ENCODE measurements at places on chromosomes 7 and 10.

DNA sequence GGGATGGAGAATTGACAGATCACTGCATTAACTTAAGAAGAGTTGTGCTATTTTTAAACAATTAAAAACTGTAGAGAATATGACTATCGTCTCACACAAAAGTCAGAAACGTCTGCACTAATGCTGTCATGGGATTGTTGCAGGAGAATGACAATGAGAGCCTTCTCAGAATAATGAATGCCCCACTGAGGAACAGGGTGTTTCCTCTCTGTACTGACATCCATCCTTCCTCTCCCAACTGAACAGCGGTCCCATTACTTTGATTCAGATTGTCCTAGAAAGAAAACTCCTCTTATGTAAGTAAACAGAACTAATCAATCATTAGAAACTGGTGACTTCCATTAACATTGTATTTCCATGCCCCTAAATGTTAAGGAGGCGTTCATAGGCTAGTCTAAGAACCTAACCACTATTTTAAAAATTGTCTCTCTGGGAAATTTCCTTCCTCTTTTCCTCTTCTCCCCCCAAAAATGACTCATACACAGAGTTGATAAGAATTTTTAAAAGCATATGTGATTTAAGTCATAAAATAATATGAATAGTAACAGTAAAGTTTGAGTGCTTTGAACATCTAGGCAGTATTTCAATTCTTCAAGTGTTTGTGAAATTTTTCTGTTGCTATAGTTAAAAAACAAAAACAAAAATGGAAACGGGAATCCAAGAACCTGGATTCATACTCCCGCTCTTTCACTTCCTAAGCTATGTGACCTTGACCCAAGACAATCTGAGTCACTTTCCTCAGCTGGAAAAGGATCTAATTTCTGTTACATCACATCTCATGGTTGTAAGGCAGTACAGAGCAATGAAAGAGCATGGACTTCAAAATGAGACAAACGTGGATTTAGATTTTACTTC, 12.7 kb upstream of the MACC1 start:
- peak; percentile 94 for DNase-seq

GRCh38 chr7:23759671-23760391, 49.8 kb downstream of the STK31 start:
- no peak for DNase-seq

DNA sequence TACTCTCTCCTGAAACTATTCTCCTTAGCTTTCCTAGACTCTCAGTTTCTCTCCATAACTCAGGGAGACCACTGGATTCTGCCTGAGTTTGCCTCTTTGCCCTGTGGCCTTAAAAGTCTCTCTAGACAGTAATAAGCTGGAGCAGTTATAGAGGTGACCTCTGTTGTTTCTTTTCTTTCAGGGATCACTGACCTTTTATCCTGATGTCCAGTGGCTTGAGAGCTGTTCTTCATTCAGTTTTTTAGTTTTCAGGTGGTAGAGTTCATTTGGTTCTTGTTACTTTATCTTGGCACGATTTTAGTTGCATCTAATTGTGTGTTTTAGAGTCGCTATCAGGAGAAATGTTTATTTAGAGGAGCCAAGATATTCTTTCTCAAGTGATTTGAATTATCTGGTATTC, 37.7 kb downstream of the TAX1BP1 start:
- DNase-seq: no peak

DNA sequence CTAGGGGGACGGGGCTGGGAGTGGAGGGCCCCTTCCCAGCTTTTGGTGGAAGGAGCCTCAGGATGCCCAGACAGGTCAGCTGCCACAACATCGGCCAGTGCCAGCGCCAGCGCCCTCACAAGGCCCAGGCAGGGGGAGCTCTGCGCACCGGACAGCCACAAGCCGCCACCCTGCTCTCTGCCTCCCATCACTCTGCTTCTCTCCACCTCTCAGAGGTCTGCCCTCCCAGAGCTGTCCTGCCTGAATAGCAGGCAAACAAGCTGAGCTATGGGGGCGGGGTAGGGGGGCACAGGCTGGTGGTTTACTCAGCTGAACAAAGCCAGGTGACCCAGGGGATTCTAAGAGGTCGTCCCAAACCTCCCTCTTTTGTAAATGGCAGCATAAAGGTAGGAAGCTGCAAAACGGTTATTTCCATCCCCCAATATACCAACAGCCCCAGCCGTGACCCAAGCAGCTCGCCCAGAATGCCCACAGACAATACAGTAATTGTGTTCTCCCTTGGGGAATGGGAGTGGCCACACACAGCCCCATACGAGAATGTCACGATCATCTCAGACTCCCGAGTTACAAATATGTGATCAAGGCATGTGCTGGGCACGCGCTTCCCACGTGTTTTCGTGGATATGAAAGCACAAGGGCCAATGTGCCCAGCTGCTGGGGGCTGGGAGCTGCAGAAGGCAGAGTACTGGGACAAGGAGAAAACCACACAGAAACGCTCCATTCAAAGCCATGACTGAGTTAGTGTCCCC, 19.7 kb downstream of the FAM53B start:
- DNase-seq: no peak

DNA sequence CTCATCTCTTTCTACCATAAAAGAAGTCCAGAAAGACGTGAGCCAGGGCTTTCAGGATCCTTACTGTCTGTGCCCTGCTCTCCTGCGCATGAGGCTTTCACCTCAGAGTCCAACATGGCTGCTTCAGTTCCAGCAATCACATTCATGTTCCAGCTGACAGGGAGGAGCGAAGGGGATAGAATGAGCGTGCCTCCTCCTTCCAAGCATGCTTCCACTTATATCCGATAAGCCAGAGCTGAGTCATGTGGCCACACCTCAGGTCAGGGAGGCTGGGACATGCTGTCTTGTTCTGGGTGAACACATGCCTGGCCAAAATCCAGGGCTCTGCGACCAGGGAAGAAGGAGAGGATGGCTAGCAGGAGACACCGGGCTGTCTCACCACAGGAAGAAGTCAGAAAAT, 248.2 kb downstream of the SKAP2 start:
- no peak for DNase-seq

DNA sequence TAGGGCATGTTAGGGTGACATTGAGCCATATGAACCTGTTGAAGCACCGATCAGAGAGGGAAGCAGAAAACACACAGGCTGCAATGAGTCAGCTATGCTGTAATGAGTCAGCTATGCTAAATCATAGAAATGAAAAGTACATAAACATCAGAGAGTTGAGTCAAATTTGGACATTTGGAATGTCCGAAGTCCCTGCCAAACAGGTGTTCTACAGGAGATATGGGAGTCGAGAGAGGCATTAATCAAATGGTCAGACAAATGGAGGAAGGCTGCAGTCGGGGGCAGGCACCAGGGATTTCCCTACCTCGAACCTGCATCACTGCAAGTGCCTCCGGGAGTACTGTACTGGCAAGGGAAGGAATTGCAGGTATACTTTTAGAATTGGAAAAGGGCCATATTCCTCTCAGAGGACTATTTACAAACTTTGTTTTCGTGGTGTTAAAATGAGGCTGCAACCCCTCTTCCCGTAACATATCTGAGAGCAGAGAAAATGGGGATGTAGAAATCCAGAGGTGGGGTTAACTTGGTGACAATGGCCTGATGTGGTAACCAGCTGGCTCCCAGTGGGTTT, 8.8 kb upstream of the ZC3HAV1 start:
- peak; percentile 80 for DNase-seq

Data from HCEC 1CT (cell line).